ENCODE measurements at places on chromosomes 11 and 22. TPM values are rescaled to one million over a fixed set of nuclear protein-coding genes. Genes with fewer than 3 reads are reported as not detected.

Gene RAG2
- not detected for total RNA-seq

Gene FJX1
- total RNA-seq: 35.0 TPM

Gene TMPRSS5
- total RNA-seq: 0.16 TPM

Gene NRIP3
- total RNA-seq: 16.9 TPM

Gene BCL2L13
- total RNA-seq: 56.0 TPM

Gene CDKN1C
- total RNA-seq: 28.0 TPM

Gene HDAC10
- 18.4 TPM for total RNA-seq

Gene VSTM5
- total RNA-seq: under 0.01 TPM

Gene KIRREL3
- 2.2 TPM for total RNA-seq

Gene IL10RA
- not detected for total RNA-seq

Gene KRTAP5-7
- total RNA-seq: not detected

Gene ALDH3B1
- total RNA-seq: 7.5 TPM

Gene MRGPRX3
- total RNA-seq: not detected

Gene KRTAP5-8
- not detected for total RNA-seq

Gene FAM180B
- total RNA-seq: not detected

Gene SPDYC
- not detected for total RNA-seq

Gene SLC22A8
- not detected for total RNA-seq

Gene MPPED2
- 0.25 TPM for total RNA-seq

Gene CCDC116
- 0.13 TPM for total RNA-seq

Gene TOMT
- total RNA-seq: not detected

Gene GRM5
- total RNA-seq: 0.13 TPM

Gene KRTAP5-2
- total RNA-seq: not detected

Gene TYR
- not detected for total RNA-seq

Gene SLC22A9
- not detected for total RNA-seq

Gene MS4A12
- not detected for total RNA-seq

Gene ANKK1
- total RNA-seq: not detected

Gene STK33
- 9.0 TPM for total RNA-seq

Gene SLC22A6
- not detected for total RNA-seq

Gene MEI1
- 0.13 TPM for total RNA-seq

Gene UCP3
- total RNA-seq: 0.16 TPM

Gene FZD4
- total RNA-seq: 2.4 TPM

Gene SCGB1C1
- not detected for total RNA-seq

All from mesangial cell (primary cell).